Activated T-cell treated with anti-CD3 and anti-CD28 coated beads for 48 hours (primary cell): ENCODE measurements at places on chromosomes 13 and 19.
A peak's percentile ranks its signal among the peaks of the same experiment; 100 is the strongest.

GRCh38 chr19:823565-824121 lies 1.9 kb upstream of the PLPPR3 start:
- no peak for DNase-seq

- peak; percentile 15 for DNase-seq
Observed at GRCh38 chr13:50512474-50513299, 330.8 kb downstream of the DLEU7 start.

GRCh38 chr19:38093154-38093553 lies 130.9 kb downstream of the DPF1 start:
- DNase-seq = no peak

DNA sequence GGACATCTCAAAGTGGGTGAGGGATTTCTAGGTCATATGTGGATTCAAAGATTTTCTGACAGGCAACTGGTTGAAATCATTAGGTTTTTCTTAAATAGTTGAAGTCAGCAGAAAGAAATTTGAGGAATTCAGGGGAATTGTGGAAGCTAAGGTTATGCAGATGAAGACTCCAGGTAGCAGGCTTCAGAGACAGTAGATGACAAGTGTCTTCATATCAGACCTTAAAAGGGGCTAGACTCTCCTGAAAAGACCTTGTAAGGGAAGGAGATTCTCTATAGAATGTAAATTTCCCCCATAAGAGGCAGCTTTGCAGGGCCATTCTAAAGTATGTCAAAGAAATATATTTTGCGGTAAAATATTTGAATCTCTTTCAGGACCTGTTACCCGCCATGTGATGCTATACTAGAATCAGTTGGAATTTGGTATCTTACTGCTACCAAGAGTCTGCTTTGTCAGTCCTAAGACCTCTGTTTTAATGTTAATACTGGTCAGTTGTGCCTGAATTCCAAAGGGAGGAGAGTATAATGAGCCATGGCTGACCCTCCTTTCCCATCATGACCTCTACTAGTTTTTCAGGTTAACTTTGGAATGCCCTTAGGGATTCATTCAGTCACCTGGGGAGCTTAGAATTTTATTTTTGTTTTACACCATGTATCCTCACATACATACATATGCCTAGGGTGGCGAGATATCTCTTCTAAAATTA lies 1115.5 kb upstream of the SLC10A2 start:
- no peak for DNase-seq

GRCh38 chr13:100106005-100106404 lies 17.1 kb downstream of the PCCA start:
- DNase-seq = no peak
